ENCODE measurements at places on chromosomes 1 and 21.

- DNase-seq: no peak
Observed at GRCh38 chr1:198969981-198970380, 331.1 kb downstream of the PTPRC start.

- no peak for DNase-seq
Observed at GRCh38 chr1:205719762-205720161, 30.2 kb downstream of the NUCKS1 start.

DNA sequence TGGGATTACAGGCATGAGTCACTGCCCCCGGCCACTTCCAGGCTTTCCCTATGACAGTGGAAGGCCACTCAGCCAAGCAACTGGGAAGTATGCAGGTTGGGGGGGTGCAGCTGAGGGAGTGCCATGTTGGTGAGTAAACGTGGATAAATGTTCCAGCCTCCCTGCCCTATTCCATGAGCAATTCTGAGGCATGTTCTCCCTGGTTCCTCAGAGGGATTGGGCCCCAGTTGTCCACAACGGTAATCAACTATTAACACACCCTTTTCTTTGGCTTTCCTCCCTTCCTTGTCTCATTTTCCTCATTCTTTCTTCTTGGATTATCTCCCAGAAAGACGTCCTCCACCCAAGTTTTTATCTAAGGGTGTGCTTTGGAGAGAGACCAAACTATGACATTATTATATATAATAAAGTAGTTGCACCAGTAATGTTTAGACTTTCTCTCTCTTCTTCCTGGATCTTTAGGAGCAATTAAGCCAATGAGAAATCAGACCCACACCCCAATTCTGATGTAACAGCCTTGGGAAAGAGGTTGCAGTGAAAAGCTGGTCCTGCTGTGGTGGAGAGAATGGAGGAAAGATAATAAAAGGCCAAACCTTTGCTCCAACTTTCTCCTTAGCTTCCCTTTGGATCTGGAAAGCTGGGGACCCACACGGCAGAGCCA, 6.8 kb upstream of the SLAMF9 start:
- no peak for DNase-seq

- no peak for DNase-seq
Observed at GRCh38 chr1:44628962-44629756, 45.1 kb downstream of the TMEM53 start.

DNA sequence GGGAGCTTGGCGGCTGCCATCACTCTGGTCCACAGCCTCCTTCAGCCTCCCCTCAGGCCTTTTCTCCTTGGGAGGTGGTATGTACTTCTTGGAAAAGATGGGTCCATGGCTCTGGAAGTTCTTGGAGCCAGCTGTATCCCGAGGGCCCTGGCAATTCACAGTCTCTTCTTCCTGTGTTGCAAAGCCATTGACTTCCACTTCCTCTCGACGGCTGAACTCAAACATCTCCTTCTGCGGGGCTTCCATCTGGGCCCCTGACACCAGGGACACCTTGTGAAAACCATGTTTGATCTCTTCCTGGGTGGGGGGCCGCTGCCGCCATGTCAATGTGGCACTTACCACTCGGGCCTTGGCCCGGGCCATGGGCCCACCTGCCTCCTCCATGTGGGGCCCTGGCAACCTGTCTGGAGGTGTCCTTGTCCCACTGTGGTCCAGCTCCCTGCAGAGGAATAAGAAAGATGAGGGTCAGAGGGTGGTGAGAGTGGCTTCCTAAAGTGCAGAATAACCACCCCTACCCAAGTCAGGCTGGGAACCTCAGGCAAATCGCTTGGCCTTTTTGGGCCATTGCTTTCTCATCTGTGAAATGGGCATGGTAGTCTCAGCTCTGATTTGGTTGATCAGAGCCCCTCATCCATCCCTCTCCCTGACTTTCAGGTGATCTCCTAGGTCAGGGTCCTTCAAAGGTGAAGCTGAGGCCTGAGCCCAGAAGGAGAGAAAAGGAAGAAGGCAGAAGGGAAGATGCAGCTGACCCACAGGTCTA, 7.5 kb downstream of the CRYBG2 start:
- no peak for DNase-seq

- no peak for DNase-seq
Observed at GRCh38 chr1:43933386-43934100, at the start of gene ARTN. ARTN (plus strand) TSS chr1:43933801; CDS start chr1:43935657, 1,856 bp downstream.

GRCh38 chr1:98322086-98322485, 339.4 kb upstream of the SNX7 start:
- no peak for DNase-seq

DNA sequence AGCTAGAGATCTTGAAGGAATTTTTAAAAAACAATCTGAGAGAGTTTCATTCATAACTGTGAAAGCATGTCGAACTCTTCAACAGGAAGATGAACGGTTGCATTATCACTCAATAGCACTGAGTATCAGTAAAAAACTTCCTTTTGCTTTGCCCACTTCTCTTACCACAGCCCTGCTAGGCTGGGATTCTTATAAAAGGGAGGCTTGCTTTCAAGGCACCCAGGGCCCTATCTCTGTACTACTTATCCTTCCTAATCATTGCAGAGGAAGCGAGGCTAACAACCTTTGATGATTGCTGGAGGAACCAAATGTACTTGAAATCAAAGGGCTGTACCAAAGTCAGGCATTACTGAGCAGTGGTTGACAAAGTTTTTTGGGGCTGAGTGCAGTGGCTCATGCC, 71.2 kb downstream of the SNRPE start:
- DNase-seq: no peak

GRCh38 chr1:14625572-14625971, 27.1 kb downstream of the KAZN start:
- no peak for DNase-seq

DNA sequence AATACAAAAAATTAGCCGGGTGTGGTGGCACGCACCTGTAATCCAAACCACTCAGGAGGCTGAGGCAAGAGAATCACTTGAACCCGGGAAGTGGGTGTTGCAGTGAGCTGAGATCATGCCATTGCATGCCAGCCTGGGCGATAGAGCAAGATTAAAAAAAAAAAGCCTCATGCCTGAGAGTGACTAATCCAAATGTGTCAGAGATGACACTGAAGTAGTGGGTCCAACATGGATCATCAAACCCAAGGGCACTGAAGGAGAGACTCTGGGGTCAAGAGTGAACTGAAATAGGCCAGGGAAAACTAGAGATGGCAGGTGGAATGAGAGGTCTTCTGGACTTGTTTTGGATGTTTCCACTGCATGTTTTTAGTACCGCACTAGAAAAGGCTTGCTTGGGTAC, 10.2 kb upstream of the CACHD1 start:
- DNase-seq: no peak

- DNase-seq: no peak
Observed at GRCh38 chr1:59290193-59290949, 6.5 kb upstream of the FGGY start.

GRCh38 chr1:197965132-197965840, 48.1 kb downstream of the LHX9 start:
- DNase-seq: no peak

DNA sequence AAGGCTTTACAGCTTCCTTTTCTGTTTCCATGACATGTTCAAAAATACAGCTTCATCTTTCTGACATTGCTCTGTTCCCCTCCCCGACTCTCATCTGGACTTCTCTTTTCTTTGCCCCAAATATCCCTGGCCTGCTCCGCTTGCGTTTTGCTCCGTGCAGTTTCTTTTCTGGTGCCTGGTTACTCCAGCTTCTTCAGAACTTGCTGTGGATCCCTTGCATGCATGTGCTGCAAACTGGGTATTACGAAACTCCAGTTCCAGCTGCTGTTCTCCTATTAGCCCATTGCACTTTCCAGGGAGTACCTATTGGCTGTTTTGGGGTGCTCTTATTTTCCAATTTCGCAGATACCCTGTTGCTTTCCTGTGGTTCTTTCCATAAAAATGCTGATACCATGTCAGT, 9.9 kb upstream of the NDC1 start:
- no peak for DNase-seq

DNA sequence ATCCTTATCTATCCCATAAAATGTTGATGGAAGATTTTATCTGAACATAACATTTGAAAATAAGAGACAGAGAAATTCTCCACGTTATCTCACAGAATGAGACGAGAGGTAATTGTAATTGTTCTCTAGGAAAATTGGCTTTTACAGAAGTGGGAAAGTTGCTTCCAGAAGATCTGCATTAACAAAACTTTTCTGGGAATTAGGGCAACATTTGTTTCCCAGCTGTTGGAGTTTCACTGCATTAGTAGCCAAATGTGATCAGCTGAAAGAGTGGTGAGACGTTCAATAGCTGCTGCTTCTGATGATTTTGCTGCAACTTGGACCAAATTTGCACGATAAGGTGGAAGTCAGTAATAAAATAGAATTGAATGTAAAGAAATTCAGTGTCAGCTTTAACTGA, 7.6 kb downstream of the CHODL start:
- no peak for DNase-seq

GRCh38 chr1:74246315-74246714, 11.1 kb downstream of the TNNI3K start:
- DNase-seq: no peak

DNA sequence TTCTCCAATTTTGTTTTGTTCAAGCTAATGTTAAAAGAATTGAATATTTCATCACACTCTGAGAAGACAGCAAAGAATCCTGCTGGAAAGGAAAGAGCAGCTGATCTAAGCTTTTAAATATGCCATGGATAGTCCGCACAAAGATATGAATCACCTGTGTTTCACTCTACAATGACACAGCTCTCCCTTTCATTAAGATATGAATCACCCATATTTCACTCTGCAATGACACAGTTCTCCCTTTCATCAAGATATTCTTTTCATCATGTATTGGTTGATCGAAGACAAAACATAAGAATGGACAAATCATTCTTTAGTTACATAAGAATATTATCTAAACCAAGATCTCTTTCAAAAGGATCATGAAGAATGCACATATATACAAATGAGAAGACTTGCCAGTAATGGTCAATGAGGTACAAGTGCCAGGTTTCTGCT, 367.3 kb downstream of the SMYD3 start:
- DNase-seq: no peak

- no peak for DNase-seq
Observed at GRCh38 chr1:234559152-234559901, 50.7 kb downstream of the IRF2BP2 start.

DNA sequence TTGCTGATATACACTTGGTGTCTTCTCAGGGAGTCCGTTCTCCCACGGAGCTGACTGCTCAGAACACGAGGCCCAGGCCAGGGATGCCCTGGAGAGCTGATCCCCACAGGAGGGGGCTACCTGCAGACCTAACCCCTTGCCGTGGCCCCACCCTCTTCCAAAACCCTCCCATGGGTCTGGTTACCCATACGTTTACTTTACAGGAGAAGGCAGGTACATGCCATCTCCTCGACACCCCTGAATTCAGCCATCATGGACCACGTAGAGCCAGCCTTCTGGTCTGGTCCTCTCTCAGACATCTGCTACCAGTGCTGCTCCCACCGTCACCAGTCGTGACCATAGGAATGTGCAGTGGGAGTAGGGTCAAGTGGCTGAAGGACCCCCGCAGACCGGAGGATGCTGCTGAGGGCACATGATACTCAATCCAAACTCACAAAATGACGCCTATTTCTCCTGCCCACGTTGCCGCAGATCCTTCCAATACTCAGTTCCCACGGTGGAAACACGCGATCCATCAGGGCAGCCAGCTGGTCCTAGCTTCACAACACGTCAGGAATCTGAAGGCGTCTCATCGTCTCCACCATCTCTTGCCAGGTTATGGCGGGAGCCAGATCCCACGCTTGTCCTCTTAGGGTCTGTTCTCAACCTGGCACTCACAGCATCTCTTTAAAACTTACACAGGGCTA, 26.7 kb downstream of the PGBD5 start:
- no peak for DNase-seq

DNA sequence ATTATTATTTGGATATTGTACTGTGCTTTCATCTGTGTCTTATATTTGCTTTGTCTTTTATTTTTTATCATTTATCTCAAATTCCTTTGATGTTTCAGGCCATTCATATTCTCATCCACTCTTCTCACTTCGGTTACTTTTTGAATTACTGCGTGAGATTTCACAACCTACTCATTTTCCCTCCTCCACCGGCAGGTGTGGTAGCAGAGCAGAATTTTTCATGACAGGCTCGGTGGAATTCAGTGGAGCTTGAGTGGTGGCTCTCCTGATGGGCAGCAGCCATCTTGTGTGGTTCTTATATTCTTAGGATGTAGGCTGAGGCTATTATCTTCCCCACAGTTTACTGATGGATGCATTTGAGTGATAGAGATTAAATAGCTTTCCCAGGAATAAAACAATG, 92.3 kb upstream of the IVNS1ABP start:
- DNase-seq: no peak

- no peak for DNase-seq
Observed at GRCh38 chr1:234990328-234990675, 138.3 kb downstream of the TOMM20 start.

DNA sequence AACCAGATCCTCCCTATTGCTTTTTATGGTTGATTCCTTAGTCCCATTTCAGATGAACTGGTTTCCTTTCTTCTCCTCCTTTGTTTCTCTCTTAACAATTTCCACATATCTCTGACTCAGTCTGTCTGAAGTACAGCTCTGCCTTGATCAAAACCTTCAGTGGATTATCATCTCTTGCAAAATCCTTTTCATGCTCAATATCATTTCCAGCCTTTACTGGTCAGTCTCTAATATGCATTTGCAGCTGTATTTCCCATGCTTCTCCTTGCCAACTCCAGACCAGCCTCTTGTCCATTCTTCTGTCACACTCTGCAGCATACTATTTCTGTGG, 72.2 kb downstream of the SNX7 start:
- DNase-seq: no peak

DNA sequence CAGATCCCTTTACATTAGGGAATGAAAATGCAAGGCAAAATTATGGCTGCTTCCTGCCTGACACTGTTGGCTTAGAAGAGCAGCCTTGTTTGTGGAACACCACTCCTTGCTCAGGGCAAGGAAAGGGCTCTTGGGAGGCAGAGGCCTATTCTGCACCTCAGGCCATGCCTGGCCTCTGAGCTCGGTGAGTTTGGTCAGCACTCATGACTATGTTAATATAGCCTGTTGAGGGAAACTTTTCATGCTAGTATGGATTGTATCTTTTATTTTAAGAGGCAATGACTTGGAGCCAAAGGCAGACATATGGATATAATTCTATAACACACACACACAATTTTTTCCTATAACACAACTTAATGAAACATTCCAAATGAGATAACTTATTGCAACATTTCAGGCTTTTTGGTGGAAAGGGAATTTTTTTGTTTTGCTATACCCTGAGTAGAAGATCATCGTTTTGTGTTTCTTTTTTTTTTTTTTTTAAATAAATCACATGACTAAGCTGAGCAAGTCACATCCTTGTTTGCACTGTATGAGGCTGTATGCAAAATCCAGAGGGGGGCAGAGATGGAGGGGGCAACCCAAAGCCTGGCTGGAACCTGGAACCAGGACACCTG, 5.6 kb upstream of the YRDC start:
- no peak for DNase-seq

- DNase-seq: no peak
Observed at GRCh38 chr1:54012863-54013262, 5.1 kb downstream of the LDLRAD1 start.

DNA sequence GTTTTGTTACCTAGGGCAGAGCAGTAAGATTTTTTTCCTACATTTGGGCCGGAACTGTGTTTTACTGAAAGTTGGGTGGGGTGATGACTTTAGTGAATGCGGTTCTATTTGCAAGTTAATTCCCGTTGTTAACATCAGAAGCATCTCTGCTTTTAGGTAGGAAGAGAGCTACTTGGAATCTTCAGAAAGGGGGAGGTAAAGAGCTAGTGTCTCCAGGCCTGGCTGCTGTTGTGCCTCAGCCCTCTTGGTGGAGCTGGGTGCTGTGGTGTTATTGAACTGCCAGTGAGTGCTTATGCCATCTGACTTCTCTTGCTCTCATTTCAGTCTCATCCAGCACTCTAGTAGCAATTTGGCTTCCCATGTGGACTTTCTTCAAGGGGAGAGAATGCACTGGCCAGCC, 3.4 kb downstream of the KDM4A start:
- no peak for DNase-seq

GRCh38 chr1:31523012-31523411, 53.3 kb upstream of the TINAGL1 start:
- no peak for DNase-seq
